ENCODE measurements at places on chromosomes 7 and 10. TPM values are rescaled to one million over a fixed set of nuclear protein-coding genes. Genes with fewer than 3 reads are reported as not detected.

The GPR141 gene
- total RNA-seq: not detected

The CREB5 gene
- 5.6 TPM for total RNA-seq

The LIPK gene
- total RNA-seq: 3.2 TPM

The DGKI gene
- 1.8 TPM for total RNA-seq

The HOXA3 gene
- total RNA-seq: 92.8 TPM

The LDB3 gene
- 0.85 TPM for total RNA-seq

The PRKAG2 gene
- 23.9 TPM for total RNA-seq

The RBP3 gene
- total RNA-seq: not detected

The ZRANB1 gene
- total RNA-seq: 18.8 TPM

The GRB10 gene
- 18.8 TPM for total RNA-seq

The SUN3 gene
- not detected for total RNA-seq

The BHLHA15 gene
- total RNA-seq: 0.57 TPM

The SSC4D gene
- 1.7 TPM for total RNA-seq

The SPDYE8 gene
- total RNA-seq: not detected

The PTPRE gene
- total RNA-seq: 2.5 TPM

The SAP25 gene
- total RNA-seq: 3.1 TPM

The TUBAL3 gene
- 0.19 TPM for total RNA-seq

The TWIST1 gene
- 121 TPM for total RNA-seq

The HOGA1 gene
- 0.57 TPM for total RNA-seq

The LEP gene
- not detected for total RNA-seq

The CHAT gene
- total RNA-seq: 0.62 TPM

The CRPPA gene
- total RNA-seq: 2.9 TPM

The CTAGE6 gene
- 0.12 TPM for total RNA-seq

The LRRC18 gene
- total RNA-seq: not detected

The OIT3 gene
- total RNA-seq: not detected

The VSTM4 gene
- total RNA-seq: 2.6 TPM

The NAPEPLD gene
- 17.0 TPM for total RNA-seq

The NXPH1 gene
- total RNA-seq: 0.29 TPM

The SBDS gene
- 75.7 TPM for total RNA-seq

The SPDYE1 gene
- not detected for total RNA-seq

The TMEM229A gene
- total RNA-seq: 0.33 TPM

The TMEM196 gene
- total RNA-seq: 0.68 TPM

The CALML5 gene
- total RNA-seq: not detected

The GNGT1 gene
- total RNA-seq: not detected

The STEAP1 gene
- total RNA-seq: 3.4 TPM

The OGDHL gene
- 12.3 TPM for total RNA-seq

Measured in type B pancreatic cell (in vitro differentiated cells).